ENCODE measurements at places on chromosomes 4 and X. TPM values are rescaled to one million over a fixed set of nuclear protein-coding genes. Genes with fewer than 3 reads are reported as not detected.

- no peak for DNase-seq
Observed at GRCh38 chrX:120741452-120741851, 111.6 kb upstream of the C1GALT1C1 start.

DNA sequence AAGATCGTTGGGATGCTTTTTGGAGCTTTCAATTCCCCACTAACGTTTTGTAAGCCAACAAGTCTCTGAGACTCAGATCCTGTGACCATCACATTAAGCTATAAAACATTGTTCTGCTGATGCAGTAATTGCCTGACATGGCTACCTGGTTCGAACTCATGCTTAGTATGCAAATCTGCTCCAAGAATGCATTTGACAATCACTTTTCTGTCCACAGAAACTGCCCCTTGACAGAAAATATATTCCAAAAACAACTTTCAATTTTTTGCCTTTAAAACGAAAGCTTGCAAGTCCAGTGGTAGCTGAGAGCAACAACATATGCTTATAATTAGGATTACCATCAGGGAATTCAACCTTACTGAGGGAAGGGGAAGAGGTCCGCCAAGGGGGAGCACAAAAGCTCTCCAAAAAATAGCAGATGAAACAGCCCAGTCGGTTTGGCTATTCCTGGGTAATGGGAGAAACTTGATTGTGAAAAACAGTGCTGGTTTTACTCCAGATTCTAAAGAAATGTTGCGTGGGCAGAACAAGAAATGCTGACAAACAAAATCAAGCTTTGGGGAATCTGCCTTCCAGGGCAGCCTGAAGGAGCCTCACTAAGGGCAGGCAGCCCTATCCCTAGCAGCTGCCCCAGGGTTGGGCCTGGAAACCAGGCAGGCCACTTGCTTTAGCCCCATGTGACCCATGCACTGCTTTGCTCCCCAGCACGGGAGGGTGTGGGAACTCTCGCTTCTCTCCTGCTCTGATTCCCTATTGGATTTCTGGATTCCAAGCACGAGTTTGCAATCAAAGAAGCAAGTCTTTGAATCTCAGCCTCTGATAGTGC lies 160.7 kb upstream of the LDB2 start:
- no peak for DNase-seq

DNA sequence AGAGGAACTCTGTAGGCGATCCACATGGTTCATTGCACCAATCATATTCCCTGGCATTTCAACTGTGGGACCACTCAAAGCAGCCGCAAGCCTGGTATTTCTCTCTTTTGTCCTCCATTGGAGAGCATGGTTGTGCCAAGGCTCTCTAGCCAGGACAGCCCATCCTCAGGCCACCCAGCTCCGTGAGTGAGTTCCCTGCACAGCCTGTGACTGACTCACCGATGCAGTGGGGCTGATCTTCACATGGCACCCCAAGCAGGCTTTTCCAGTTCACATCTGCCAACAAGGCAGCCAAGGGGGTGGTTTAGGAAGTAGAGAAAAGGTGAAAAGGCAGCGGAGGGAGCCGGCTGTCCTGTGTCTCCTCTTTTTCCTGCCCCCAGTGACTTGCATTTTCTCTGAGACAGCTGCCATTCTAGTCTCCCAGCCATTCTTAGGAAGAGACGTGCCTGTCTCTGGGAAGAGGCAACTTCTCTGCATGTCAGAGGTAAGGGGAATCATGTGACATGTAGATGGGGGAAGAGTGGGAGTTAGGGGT lies 69.2 kb downstream of the MID1IP1 start:
- no peak for DNase-seq

DNA sequence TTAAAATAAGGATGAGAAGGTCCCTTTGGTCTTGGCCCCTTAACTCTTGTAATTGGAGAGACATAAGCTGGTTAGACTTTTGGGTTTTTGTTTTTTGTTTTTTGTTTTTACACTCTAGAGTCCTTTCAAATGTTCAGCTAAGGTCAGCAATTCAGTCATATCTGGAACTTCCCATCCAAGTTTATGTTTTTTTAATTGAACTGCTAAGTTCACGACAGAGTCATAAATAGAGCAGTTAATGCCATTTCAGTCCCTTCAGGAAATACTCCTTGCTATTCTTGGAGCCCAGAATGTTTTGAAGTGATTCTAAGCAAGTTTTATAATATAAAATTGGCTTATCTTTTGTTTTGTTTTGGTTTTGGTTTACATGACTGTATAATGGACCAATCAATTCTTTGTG lies 329.4 kb upstream of the PABPC4L start:
- peak; percentile 71 for DNase-seq

GRCh38 chrX:136491832-136492231 lies 4.1 kb downstream of the BRS3 start:
- DNase-seq = no peak

DNA sequence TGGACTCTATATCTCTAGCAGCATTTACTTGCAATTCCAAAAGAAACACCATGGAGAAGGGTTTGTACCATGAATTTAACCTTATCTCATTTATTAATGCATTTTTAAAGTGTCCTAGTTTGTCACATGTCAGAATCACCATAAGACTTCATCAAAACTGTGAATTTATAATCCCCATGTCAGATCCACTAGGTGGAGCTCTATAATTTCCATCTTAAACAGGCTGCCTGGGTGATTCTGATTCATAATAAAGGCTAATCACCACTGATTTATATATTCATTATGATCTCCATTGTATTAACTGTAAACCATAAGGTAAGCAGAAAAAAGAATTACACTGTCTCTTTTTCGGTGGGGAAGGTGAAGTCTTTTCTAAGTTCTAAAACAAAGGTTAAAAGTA lies 4.0 kb downstream of the TCEAL2 start:
- peak; percentile 14 for DNase-seq

GRCh38 chrX:123713841-123714240 lies 19.0 kb downstream of the THOC2 start:
- peak; percentile 1 for DNase-seq

- DNase-seq = no peak
Observed at GRCh38 chrX:115134382-115134781, 54.8 kb upstream of the RBMXL3 start.

- peak; percentile 68 for DNase-seq
Observed at GRCh38 chrX:72121383-72121782, 10.3 kb downstream of the RTL5 start.

GRCh38 chr4:117324851-117325491 lies 239.6 kb upstream of the TRAM1L1 start:
- DNase-seq = no peak

- no peak for DNase-seq
Observed at GRCh38 chr4:148445860-148446330, 3.7 kb upstream of the NR3C2 start.

GRCh38 chrX:44002567-44002966 lies 29.4 kb upstream of the NDP start:
- DNase-seq = no peak

DNA sequence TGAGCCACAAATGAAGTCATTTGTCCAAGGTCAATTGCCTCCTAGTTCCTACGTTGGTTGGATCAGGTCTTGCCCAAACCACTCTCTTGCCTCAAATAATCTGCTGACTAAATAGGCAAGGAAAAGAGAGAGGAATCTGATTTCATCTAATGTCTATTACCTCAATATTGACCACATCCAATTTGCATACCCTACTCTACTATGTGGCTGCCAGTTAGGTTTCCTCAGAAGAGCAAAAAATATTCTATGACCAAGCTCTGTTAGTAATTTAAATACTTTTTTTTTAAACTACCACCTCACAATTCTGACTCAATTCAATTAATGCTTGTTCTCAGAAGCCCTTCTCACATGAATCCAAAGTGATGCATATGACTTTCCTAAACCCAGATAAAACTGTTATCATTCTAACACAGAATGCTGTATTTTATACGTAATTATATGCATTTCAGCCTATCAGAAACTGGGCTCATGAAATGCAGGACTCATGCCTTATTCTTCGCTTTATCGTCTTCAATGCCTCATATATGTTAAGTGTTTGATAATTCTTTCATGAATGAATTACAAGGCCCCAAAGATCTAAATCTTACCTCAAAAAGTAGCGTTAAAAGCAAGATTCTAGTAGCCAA lies 98.6 kb downstream of the HUWE1 start:
- DNase-seq = no peak

DNA sequence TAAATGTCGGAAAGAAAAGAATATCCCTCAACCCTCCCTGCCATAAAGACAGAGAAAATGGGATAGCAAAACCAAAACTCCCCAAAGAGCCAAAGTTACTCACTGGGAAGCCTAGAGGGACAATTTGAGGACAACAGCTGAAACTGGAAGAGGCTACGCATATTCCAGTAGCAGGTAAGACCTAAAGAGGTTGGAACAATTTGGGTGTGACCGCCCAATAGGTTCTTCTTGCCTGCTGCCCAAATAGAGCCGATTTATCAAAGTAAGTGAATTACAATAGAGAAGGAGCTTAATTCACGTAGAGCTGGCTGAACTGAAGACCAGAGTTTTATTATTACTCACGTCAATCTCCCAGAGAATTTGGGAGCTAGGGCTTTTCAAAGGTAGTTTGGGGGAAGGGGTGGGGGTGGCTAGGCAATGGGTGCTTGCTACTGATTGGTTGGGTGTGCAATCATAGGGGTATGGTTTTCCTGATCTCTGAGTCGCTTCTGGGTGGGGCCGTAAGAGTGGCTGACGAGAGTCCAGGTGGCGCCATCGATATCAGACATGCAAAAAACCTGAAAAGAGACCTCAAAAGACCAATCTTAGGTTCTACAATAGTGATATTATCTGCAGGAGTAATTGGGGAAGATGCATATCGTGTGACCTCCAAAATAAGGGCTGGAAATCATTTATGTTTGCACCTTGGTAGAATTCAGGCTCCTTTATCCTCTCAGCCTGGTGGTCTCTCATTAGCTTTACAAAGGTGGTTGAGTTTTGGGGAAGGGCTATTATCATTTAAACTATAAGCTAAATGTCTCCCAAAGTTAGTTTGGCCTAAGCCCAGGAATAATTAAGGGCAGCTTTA lies 39.0 kb upstream of the SLC7A3 start:
- DNase-seq = no peak

DNA sequence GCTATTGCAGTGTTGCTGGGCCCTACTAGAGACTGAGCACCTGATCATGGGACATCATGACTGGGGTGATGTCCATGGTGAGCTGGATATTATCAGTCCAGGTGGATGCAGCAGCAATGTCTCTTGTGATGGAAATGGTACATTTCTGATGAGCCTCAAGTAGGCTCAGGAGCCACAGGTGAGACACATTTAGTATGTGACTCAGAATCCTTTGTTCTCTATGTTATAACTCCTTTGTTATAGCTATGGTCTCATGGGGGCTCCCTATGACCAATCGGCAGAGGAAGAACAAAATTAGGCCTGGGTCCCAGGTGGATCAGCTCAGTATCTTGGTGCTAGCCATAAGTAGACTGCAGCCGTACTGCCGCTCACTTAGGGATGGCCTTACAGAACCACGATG lies 107.9 kb upstream of the FAT1 start:
- no peak for DNase-seq

GRCh38 chr4:109648266-109648996 lies 54.8 kb downstream of the CASP6 start:
- peak; percentile 93 for DNase-seq

GRCh38 chr4:51884606-51885005 lies 41.7 kb downstream of the DCUN1D4 start:
- DNase-seq = no peak

GRCh38 chr4:179292468-179292867 lies 1850.2 kb upstream of the AGA start:
- DNase-seq = no peak

- DNase-seq = no peak
Observed at GRCh38 chr4:125710766-125711165, 396.0 kb downstream of the FAT4 start.

- no peak for DNase-seq
Observed at GRCh38 chr4:164446516-164446915, 307.4 kb upstream of the SMIM31 start.

- DNase-seq = peak; percentile 76
Observed at GRCh38 chr4:118836301-118837120, 585 bp upstream of the SEC24D start.

- DNase-seq = no peak
Observed at GRCh38 chr4:72507167-72507566, 61.9 kb downstream of the ADAMTS3 start.

DNA sequence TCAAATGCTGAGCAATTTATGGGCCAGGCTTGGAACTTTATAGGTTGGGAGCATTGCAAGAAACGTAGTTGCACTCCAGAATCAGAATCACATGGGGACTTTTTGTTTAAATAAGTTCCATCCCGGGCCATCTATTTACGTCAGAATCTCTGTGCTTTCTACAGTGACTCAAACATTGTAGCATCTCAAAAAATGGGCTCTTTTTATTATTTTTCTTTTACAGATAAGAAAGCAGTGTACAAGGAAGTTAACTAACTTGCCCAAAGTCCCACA lies 10.2 kb downstream of the CC2D2A start:
- DNase-seq = no peak

DNA sequence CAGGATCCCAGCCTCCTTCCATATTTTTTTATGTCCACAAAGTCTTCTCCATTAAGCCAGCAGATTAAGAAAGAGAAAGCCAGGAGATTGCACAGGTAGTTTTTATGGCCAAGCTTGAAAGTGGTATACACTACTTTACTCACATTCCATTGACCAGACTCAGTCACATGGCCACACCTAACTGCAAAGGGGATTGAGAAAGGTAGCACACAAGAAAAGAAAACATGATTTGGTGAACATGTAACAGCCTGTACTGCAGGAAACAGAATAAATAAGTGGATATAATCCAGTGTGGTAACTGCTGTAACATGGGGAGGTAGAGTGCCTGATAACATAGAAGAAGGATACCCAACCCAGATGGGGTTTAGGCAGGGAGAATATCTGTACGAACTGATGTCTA lies 43.9 kb downstream of the HOPX start:
- DNase-seq = no peak

DNA sequence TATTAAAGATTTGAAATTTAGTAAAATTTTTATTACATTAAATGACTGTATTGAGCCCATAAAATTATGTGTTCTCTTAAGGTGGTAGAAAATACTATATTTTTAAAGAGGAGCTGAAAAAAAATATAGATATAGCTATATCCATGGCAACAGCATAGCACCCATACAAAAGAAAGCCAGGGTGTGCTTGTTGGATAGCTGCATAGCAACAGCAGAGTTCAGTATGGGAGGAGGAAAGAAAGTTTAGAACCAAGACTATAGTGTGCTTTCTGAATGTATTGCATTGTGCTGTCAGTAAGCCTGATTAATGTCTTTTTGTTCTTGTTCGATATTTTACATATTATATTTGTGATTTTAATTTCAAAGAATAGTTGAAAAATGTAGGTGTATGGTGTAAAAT lies 78.4 kb downstream of the GRID2 start:
- no peak for DNase-seq

The ZAR1 gene
- not detected for polyA plus RNA-seq

The PPP4R3C gene
- not detected for polyA plus RNA-seq

The PPARGC1A gene
- not detected for polyA plus RNA-seq
